Activated CD8-positive, alpha-beta memory T cell treated with anti-CD3 and anti-CD28 coated beads for 1 hour (primary cell): ENCODE measurements at places on chromosomes 6 and 20.

GRCh38 chr6:89789980-89790379 lies 29.6 kb downstream of the MDN1 start:
- no peak for DNase-seq

DNA sequence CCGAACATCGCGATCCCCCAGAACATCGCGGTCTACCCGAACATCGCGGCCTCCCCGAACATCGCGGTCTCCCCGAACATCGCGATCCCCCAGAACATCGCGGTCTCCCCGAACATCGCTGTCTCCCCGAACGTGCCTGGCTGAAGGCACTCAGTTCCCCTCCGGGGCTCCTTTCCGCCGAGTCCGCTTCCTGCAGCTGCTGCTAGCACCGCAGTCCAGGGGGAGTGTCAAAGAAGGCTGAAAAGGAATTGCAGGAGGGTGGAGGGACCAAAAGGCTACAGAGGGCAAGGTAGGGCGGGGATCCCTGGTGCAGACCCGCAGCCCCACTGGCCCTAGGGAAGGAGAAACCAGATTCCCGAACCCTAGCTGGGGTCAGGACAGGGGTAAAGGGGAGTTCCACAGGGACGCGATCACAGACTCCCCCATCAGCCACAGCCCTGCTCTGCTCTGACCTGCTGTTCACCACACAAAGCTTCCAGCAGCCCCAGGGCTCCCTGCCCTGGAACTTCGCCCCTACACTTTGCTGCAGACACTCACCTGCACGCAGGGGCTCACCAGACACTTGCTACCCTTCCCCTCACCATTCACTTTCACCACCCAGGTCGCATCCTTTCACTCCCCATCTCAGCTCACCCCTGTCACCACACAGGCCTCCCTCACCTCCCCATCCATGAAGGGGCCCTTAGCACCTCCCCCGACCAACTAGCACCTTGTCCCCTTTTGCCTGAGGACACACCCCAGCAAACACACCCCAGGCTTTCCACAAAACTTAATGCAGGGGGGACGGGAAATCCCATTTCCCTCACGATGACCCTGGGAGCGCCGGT lies 1.7 kb downstream of the ULBP1 start:
- DNase-seq, result no peak

- DNase-seq, result no peak
Observed at GRCh38 chr20:17612992-17613327, 43.1 kb downstream of the DSTN start.

DNA sequence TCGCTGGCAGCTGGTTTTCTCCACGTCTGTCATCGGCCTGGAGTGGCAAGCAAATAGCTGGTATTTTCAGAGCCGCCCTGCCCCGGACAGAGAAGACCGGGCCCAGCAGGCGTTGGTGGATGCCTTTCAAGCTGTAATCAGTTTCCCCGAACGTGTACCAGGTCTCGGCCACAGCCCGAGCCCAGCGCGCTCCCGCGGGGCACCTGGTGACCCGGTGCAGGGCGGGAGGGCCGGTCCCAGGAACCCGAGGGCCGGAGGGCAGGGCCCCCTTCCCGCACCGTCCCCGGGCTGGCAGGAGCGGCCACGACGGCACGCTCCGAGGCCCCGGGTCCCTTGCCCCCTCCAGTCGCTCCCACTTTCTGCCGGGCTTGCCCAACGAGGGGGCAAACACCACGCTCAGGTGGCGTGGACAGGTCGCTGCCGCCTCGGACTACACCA lies 348 bp upstream of the PYGB start:
- no peak for DNase-seq

GRCh38 chr6:108260126-108260808 lies 573 bp downstream of the SNX3 start:
- no peak for DNase-seq

GRCh38 chr6:55818482-55818881 lies 56.9 kb downstream of the BMP5 start:
- DNase-seq, result no peak

- no peak for DNase-seq
Observed at GRCh38 chr6:26223228-26223627, 136.0 kb downstream of the HFE start.

- no peak for DNase-seq
Observed at GRCh38 chr6:24599179-24599578, 46.8 kb downstream of the KIAA0319 start.

DNA sequence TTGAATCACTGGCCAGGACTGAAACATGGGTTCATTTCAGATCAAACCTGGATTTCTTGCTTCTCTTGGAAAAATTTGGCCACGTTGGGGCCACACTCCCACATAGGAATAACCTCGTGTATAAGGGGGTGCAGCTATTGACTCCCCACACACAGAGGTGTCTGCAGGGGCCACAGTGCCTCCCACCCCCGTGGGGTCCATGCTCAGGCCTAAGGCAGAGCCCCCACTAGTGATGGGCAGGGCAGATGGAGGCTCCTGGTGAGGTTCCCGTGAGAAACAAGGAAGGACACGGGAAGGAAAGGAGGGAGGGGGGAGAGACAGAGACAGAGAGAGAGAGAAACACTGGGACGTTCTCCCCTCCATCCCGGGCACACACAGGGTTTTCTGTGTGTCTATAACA lies 230.5 kb downstream of the ERMARD start:
- no peak for DNase-seq

GRCh38 chr6:53691252-53691651 lies 25.7 kb upstream of the KLHL31 start:
- DNase-seq, result no peak

DNA sequence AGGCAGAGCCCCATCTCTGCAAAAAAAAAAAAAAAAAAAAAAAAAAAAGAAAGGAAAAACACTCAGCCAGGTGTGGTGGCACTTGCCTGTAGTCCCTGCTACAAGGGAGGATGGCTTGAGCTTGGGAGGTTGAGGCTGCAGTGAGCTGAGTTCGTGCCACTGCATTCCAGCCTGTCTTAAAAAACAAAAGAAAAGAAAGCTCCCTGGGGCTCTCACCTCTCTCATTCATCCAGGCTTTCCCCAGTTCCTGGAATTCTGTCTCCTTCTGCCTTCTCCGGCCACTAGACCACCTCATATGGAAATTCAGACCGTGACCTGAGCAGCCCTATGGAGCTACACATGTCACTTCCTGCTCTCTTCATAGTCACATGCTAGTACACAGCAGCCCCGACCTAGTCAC lies 101.1 kb upstream of the TAB2 start:
- no peak for DNase-seq

- no peak for DNase-seq
Observed at GRCh38 chr20:62661647-62662046, 19.3 kb downstream of the SLCO4A1 start.

GRCh38 chr6:113672491-113673149 lies 184.5 kb upstream of the MARCKS start:
- no peak for DNase-seq

- no peak for DNase-seq
Observed at GRCh38 chr6:4756247-4756646, 20.0 kb upstream of the CDYL start.

- no peak for DNase-seq
Observed at GRCh38 chr6:41675176-41675775, 37.0 kb downstream of the MDFI start.

DNA sequence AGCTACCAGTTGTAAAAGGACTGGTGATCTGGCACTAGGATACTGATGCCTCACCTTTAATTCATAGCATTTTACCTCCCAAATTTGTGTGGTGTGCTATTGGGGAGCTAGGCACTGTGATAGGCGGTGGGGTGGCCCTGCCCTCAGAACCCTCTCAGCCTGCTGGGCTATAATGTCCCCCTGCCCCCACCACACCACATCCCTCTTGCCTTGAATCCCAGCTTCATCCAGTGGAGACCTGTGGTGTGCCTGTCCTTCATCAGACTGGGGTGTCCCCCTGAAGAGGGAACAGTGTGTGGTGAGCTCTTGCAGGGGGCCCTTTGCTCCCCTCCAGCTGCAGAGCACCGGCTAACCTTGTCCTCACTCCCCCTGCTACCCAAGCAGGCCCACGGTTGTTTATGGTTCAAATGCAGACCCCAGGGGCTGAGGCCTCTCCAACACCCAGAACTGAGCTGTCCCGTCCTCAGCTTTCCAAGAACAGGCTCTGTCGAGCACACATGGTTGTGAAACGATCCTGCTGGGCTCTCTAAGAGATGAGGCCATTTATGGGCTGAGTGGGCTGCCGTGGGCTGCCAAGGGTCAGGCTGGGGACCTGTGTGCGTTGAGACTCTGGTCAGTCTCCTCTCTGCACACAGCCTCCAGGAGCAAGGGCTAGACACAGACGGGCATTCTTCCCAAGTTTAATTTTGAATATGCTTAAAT lies 26.9 kb upstream of the VEGFA start:
- no peak for DNase-seq

DNA sequence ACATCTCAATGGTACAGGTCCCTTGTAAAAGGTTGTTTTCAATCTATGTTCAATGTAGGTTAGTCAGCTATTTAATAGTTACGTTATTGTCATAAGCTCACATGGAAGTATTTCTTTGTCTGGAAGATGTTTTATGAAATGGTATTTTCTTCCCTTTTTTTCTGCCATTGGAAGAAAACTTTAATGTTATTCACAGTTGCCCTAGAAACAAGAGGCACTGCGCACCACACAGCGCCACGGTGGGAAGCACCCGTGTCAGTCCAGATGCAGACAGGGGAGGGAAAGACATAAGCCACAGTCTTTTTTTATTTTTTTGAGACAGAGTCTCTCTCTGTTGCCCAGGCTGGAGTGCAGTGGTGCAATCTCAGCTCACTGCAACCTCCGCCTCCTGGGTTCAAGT lies 82.1 kb downstream of the GCNT2 start:
- no peak for DNase-seq

DNA sequence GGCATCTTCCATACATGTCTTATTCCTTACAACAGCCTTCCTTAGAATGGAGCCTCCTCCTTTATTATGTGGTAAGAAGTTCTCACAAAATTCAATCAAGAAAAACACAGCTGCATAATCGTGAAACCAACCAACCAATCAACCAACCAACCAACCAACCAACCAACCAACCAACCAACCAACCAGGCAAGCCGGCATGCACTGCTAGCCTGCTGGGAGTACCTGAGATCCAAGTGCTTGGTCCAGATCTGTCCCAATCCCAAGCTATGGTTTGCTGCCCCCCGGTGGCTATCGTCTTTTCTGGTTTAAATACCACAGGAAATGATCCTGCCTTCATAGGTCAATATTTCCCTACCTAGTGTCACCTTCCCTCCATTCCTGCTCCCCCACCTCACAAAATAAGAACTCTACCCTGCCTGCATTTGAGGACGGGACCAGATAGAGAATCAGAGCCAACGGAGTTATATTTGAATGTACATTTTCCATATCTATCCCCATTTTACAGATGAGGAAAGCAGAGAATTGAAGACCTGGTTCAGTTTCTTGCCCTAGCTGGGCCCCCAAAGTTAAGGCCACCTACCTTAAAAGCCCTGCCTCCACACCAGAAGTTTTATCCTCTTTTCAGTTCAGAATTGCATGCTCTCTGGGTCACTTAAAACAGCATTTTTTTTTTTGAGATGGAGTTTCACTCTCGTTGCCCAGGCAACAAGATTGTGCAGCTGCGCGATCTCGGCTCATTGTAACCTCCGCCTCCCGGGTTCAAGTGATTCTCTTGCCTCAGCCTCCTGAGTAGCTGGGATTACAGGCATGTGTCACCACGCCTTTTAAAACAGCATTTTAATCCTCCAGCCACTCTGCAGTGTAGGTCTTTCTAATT lies 27.1 kb downstream of the RAB44 start:
- peak; percentile 17 for DNase-seq

DNA sequence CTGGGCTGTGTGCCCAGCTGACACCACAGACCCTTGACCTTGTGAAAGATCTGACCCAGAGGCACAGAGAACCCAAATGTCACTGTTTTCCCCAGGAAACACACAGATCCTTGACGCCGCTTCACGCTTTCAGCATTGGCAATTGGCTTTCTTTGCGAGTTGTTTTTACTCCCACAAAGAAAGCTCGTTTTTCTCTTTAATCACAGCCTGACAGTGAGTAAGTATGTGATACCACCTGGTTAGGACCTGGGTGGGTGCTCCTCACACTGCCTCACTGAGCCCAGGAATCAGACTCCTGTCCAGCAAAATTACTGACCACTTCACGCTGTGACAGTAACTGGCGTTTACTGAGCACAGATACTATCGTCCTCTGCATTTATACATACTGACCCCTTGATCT lies 13.0 kb downstream of the RPL10A start:
- DNase-seq, result no peak

DNA sequence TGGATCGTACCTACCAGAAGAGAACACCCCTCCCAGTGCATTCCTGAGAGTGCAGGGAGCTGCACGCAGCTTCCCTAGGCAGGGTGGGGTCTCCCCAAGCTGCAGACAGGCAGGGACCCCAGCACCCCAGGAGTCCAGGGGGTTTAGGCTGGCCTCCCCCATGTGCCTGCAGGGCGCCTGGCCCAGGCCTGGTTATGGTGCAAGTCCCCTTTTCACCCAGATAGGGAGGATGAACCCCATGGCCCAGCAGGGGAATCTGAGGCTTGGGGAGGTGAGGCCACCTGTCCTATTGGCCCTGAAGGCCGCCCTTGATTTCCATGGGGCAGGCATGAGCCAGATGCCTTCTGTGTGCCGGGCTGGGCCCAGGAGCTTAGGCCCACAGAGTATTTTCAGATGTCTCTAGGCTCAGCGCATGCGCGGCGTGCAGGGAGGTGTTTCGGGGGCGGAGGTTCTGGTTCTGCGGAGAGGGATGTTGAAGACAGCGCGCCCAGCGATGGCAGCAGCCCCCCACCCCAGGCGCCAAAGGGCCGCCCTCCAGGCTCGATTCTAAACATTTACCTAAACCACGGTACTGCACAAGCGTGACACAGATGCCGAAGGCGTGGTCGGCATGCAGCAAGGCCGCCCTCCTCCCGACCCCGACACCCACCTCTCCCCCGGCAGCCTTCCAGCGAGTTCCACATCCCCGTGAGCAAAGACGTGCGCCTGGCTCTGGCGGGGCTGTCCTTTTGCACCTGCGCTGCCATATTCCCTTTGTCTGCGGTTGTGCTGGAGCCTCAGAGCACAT lies 29.4 kb downstream of the COL20A1 start:
- no peak for DNase-seq

GRCh38 chr20:47610945-47611250 lies 109.2 kb downstream of the NCOA3 start:
- no peak for DNase-seq

DNA sequence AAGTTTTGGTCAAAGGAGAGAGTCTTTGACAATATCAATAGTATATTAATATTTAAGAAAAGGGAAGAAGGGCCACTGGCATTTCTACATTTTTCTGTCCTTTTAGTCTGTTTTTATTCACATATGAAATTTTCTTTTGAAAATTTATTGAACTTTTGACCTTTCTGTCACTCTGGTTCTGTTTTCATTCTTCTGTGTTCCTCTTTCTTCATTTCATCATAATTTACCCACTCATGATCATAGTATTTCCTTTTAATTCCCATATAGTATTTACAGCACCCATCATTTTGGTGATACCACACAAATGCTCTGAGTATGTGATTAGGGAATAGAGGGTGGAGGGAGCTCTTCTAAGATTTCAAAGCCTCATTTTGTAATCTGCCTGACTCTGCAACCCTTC lies 142.8 kb downstream of the GJA1 start:
- no peak for DNase-seq

- no peak for DNase-seq
Observed at GRCh38 chr6:136772685-136773472, 19.4 kb downstream of the MAP3K5 start.

GRCh38 chr20:48722737-48723191 lies 105.0 kb downstream of the PREX1 start:
- DNase-seq, result no peak

GRCh38 chr6:18471232-18471964 lies 84.2 kb downstream of the RNF144B start:
- no peak for DNase-seq

- no peak for DNase-seq
Observed at GRCh38 chr20:9490161-9490560, 24.2 kb upstream of the LAMP5 start.

GRCh38 chr20:25580711-25581110 lies 4.6 kb downstream of the NINL start:
- DNase-seq, result no peak

- no peak for DNase-seq
Observed at GRCh38 chr20:944148-944547, 28.0 kb upstream of the ANGPT4 start.
